ENCODE measurements at places on chromosomes 13 and 19. TPM values are rescaled to one million over a fixed set of nuclear protein-coding genes. Genes with fewer than 3 reads are reported as not detected.

PRODH2 gene
- not detected for total RNA-seq

SIGLEC10 gene
- not detected for total RNA-seq

PABPC3 gene
- 0.32 TPM for total RNA-seq

PEX11G gene
- 1.5 TPM for total RNA-seq

ZNF730 gene
- 2.1 TPM for total RNA-seq

ZNF530 gene
- 3.0 TPM for total RNA-seq
